ENCODE measurements at places on chromosomes 2 and 18.

- no peak for DNase-seq
Measured at GRCh38 chr2:237704501-237705434, 77.4 kb downstream of the LRRFIP1 start.

GRCh38 chr18:58279504-58280175, 235.6 kb downstream of the NEDD4L start:
- no peak for DNase-seq

GRCh38 chr2:182854375-182855105, 11.9 kb downstream of the FRZB start:
- DNase-seq: no peak

DNA sequence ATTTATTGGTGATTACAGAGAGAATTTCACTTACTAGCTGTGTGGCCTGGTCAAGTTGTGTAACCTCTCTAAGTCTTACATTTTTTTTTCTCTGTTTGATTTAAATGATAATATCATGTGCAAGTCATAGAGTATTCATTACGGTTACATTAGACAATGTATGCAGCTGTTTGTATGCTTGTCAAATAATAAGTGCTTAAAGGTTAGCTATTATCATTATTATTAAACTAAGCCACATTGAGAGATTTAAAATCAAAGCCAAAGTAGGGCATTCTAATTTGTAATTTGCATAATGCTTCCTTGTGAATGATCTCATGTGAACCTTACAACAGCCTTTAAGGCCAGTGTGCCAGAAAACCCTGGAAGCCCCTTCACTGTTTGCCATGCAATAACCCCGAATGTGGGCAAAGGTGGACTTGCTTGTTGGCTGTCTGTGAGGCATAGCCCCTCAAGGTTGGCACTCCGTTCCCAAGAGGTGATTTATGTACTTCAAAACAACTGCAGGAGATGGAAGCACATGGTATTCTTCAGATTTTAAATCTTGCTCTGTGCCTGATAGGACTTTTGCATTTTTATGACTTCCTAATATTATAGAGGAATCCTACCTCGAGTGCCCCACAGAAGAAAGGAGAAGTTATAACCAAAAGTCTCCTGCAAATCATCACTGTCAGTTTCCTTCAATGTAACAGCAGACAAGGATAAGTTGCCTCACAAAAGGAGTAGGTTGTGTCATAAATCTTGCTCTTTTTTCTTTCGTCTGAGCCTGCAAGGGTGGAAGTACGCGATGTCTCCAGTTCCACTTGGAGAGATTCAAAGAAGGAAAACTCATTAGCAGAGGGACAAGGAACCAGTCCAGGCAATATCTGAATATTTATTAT, 272.0 kb downstream of the TGIF1 start:
- DNase-seq: no peak

DNA sequence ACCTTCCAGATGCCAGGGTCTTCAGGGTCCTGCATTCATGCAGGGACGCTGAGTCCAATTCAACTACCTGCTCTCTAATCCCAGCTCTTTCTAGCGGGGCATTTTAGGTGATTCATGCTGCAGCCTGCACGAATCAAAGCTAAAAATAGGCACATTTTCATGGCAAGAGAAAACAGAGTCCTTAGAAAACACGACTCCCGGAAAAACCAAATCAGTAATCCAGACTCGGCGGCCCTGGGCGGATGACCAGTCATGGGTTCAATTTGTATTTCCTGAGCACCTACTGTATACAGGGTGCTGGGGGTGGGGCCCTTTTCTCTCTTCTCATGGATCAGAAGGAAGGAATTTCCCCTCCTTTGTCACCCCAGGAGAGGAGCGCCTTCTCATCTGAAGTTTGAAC, 64.4 kb downstream of the LONRF2 start:
- no peak for DNase-seq

DNA sequence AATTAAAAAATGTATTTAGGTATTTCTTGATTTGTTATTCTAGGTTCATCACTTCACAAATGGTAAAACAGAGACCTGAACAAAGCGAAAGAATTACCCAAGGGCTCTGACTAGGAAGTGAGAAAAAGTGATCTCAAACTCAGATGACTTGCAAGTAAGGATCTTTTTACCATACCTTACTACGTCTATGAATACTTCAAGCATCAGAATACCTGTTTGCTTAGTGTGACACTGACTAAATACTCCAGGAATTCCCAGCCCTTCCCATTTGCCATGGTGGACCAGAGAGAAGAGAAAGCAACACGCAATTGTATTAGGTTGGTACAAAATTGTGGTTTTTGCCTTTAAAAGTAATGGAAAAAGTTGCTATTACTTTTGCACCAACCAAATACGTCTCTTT, 35.8 kb upstream of the FIGN start:
- no peak for DNase-seq

DNA sequence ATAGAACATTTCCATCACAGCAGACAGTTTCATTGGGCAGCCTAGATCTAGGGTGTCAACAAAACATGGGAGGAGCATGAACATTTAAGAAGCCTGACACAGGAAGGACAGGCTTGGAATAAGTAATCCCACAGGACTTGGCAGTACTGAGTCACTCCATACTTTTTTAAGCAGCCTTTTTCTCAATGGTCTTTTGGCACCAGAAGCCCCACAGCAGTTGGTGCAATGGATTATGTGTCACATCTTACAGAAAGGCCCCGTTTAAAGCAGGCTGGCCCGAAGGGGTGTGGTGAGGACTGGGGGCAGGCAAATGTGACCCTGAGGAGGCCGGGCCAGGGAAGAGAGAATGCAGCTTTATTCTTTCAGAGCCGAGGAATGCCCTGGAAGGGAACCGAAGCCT, 26.6 kb downstream of the SPTBN1 start:
- DNase-seq: no peak

All from CD4-positive, alpha-beta T cell treated with Interleukin-6 at 100 ng/mL for 8 hours (primary cell).